ENCODE measurements at places on chromosomes 3 and 15.

DNA sequence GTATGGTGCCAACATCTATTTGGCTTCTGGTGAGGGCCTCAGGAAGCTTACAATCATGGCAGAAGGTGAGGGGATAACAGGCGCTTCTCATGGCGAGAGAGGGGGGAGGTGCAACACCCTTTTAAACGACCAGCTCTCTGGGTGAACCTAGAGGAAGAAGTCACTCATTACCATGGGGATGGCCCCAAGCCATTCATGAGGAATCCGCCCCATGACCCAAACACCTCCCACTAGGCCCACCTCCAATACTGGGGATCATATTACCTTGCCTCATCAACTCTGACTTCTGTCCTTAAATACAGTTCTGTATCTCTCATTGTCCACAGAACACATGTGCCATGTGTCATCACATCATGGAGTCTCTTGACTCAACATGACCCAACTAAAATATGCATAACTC is 37.5 kb upstream of the CLRN1 start:
- DNase-seq, result peak; percentile 33

DNA sequence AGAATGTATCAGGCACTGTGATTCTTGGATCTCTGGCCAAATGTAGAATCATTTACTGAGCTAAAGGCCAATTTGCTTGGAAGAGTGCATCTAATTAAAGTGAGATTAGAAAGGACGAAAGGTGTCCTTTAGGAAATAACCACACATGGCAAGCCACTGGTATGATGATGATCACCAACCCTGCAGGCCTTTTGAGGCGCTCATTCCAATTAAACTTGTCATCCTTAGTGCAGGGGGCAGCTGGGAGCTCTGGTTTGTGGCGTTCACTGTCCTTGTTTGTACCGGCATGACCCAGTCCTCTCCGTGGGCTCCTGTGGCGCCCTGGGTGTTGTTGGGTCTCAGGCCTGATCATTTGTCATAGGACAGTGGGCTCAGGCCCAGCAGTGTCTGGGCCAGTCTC is 11.0 kb downstream of the LIMD1 start:
- no peak for DNase-seq

- DNase-seq, result no peak
Measured at GRCh38 chr15:67745073-67746006, 80.0 kb upstream of the SKOR1 start.

- no peak for DNase-seq
Measured at GRCh38 chr15:66840615-66841390, 138.8 kb downstream of the SMAD6 start.

- no peak for DNase-seq
Measured at GRCh38 chr3:347581-347980, 151.0 kb downstream of the CHL1 start.

DNA sequence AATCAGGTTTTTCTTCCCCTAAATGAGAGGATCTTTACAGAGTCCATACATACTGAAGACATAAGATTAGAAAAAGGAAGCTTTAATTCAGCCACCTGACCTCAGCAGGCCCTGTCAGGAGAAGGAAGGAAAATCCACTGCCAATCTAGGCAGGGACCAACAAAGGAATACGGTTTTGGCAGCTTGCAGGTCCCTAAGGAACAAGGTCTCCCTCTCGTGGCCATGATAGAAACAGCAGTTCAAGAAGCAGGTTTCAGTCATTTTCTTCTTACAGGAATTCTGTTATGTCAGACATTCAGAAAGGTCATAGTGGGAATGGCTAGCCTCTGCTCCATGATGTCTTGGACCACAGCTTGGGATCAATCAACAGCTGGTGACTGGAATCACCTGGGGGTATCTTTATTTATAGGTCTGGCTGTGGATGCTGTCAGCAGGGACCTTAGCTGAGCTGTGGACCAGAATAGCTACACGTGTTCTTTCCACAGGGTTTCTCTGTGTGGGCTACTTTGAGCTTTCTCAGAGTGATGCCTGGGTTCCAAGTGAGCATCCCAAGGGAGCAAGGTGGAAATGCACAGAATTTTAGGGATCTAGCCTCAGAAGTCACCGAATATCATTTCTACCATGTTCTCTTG is 9.4 kb upstream of the CMSS1 start:
- peak; percentile 90 for DNase-seq

GRCh38 chr15:78280319-78281072 is 16.1 kb downstream of the DNAJA4 start:
- no peak for DNase-seq

- peak; percentile 60 for DNase-seq
Measured at GRCh38 chr15:64536244-64536836, 76.0 kb downstream of the ZNF609 start.

DNA sequence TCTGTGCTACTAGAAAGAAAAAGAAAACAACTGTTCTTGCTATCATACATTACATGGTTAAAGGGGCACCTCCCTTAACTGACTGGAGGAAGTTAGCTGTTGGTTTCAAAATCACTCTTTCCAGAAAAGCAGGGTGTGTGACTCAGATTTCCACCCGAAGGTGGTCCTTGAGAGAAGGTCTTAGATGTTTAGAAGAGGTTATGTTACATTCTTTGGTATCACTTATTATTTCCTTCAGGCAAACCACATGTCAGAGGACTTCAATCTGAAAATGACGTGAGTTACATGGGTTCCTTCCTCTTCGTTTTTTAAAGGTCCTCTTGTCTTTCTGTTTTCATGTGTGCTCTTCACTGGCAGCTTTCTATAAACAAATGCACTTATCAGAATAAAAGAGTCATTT is 307.9 kb upstream of the CBLB start:
- no peak for DNase-seq

DNA sequence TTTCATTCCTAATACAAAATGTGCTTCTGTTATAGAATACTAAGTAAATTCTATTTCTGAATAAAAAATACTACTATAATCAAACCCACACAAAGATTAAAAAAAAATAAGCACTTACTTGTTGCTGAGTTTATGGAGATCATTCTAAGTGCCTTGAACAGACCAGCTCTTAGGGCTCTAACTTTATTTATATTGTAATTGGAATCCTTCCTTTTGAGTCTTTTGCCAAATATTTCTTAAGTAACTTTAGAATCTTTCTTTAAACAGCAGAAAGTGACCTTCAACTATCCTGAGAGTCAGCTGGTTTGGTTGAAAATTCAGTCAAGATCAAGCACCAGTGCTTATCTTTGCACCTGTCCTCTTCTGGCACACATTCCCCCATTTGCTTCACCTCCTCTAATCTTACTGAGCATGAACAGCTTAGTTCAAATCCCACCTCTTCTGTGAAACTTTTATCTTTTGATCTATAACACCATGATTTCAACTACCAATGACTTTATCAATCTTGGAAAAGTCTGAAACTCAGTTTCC is 149.3 kb downstream of the VPS13C start:
- DNase-seq, result no peak

GRCh38 chr15:58269455-58270414 is 131.6 kb downstream of the AQP9 start:
- DNase-seq, result peak; percentile 90

DNA sequence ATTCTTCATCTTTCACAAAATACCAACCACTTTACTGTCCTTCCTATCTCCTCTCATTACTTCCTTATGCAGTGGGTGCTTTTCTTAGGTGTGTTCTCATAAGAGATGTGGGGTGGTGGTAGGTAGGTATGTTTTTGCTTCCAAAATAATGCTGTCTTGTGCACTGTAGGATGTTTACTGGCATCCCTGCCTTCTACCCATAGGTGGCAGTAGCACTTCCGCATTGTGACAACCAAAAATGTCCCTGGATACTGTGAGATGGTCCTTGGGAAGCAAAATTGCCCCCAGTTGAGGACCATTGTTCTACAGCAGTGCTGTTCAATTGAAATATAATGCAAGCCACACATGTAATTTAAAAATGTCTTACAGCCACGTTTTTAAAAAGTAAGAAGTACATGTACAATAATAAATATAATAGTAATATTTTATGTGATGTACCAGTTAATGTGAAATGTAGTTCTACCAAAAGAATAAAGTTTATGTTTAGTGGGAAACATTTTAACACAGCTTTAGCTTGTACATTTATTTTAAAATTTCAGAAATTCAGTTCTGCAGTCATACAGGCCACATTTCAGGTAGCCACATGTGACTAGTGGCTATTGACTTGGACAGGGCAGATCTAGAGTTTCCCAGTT is 75.2 kb downstream of the NEO1 start:
- peak; percentile 73 for DNase-seq

DNA sequence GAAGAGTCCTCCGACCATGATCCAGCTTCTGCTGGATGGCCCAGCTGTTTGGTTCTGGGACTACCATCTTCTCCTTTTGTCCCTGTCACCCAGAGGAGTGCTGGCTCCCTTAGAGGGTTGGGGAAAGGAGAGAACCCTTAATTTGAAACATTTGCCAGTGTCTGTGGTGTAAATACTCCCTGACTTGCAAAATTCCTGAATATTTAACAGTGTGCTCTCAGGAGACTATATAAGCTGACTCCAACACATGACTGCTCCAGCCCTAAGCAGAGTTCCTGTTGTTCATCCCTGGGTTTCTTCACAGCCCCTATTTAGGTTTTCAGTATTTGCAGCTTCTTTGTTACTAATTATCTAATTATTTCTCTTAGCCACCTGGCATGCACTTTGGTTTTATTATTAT is 133.1 kb downstream of the CPNE4 start:
- peak; percentile 50 for DNase-seq

- peak; percentile 83 for DNase-seq
Measured at GRCh38 chr3:134251731-134252391, 1.2 kb upstream of the RYK start.

Data from mesendoderm (in vitro differentiated cells).